ENCODE measurements at places on chromosomes 5 and 9. TPM values are rescaled to one million over a fixed set of nuclear protein-coding genes. Genes with fewer than 3 reads are reported as not detected.

IL4 gene
- total RNA-seq = 0.77 TPM

TCF7 gene
- total RNA-seq = 94.8 TPM

PCA3 gene
- not detected for total RNA-seq

LCN9 gene
- not detected for total RNA-seq

EDIL3 gene
- not detected for total RNA-seq

AIF1L gene
- total RNA-seq = 1.4 TPM

F2RL2 gene
- total RNA-seq = not detected

SH3PXD2B gene
- total RNA-seq = 1.3 TPM

SPATA9 gene
- total RNA-seq = not detected

CNTNAP3B gene
- total RNA-seq = not detected

DRD1 gene
- total RNA-seq = not detected

MEIKIN gene
- total RNA-seq = not detected

MYOT gene
- not detected for total RNA-seq

CARD6 gene
- 1.5 TPM for total RNA-seq

POC5 gene
- total RNA-seq = 20.3 TPM
